ENCODE measurements at places on chromosomes 13 and 19. TPM values are rescaled to one million over a fixed set of nuclear protein-coding genes. Genes with fewer than 3 reads are reported as not detected.

- H3K4me1 ChIP-seq, result peaks cover 38% of the 10 kb centered on the region
- H3K4me3 ChIP-seq, result no peak overlapping the region
- H3K27me3 ChIP-seq, result no peaks in the 10 kb centered on the region
- H3K36me3 ChIP-seq, result no peaks in the 10 kb centered on the region
- no peak for DNase-seq
Measured at GRCh38 chr19:37931881-37932655, 25.1 kb downstream of the SIPA1L3 start.

- H3K36me3 ChIP-seq, result no peaks in the 10 kb centered on the region
- no peaks in the 10 kb centered on the region for H3K27me3 ChIP-seq
- no peak overlapping the region for H3K27ac ChIP-seq
- DNase-seq, result no peak
Measured at GRCh38 chr13:28375250-28375930, 119.5 kb downstream of the FLT1 start.

GRCh38 chr13:50766695-50767094, 76.8 kb downstream of the DLEU7 start:
- no peaks in the 10 kb centered on the region for H3K36me3 ChIP-seq
- no peak for DNase-seq
- no peaks in the 10 kb centered on the region for H3K27me3 ChIP-seq
- no peak overlapping the region for H3K4me3 ChIP-seq

DNA sequence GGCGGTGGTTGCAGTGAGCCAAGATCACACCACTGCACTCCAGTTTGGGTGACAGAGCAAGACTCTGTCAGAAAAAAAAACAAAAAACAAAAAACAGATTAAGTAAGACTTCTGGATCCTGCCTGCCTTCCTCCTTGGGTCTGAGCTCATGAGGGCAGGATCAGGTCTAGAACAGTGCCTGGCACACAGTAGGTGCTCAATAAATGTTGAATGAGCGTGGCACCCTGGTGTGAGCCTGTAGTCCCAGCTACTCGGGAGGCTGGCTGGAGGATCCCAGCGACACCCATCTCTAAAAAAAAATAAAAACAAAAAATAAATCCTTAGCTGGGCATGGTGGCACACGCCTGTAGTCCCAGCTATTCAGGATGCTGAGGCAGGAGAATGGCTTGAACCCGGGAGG, 2.8 kb upstream of the CDC37 start:
- no peaks in the 10 kb centered on the region for H3K36me3 ChIP-seq
- no peak overlapping the region for H3K27ac ChIP-seq
- no peaks in the 10 kb centered on the region for H3K27me3 ChIP-seq
- DNase-seq, result no peak
- no peak overlapping the region for H3K4me3 ChIP-seq

GRCh38 chr19:14703833-14704232, 14.0 kb downstream of the ZNF333 start:
- no peaks in the 10 kb centered on the region for H3K27me3 ChIP-seq
- H3K4me3 ChIP-seq, result no peak overlapping the region
- peaks cover 22% of the 10 kb centered on the region for H3K36me3 ChIP-seq
- no peaks in the 10 kb centered on the region for H3K4me1 ChIP-seq
- no peak overlapping the region for H3K27ac ChIP-seq

DNA sequence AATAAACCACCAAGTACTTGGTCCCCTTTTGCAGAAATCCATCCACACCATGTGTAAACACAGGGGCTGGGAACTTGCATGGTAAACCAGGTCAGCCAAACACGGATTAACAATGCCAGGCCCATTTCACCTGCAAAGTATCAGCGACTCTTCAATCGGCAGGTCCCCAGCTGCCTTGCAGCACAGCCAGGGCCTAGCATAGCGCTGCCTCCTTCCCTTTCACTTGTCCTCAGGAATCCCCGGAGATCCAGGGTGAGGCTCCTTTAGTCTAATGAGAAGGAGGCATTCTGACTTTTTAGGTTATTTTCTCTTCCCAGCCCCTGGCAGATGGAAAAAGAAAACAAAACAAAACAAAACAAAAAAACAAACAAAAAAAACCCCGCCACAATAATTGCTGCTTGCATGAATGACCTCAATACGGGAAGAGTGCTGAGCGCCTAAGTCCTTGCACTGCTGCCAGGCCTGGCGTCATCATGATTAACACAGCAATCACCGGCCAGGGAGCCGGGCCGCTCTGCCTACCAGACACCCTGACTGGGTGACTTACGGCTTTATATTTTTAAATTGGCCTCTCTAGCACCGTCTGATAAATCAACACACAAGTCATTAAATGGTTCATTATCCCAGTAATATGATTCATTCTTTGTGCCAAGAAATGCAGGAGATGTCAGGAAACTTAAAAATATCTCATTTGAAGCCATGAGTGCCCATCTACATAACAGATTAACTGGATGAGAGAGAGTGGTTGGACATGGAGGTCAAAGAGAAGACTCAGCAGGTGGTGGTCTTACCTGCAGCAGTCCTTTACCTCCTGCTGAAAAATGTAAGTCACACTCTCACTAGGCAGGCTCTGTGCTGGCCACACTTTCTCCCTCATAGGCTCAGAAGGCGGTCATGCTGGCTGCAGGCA, 692.7 kb downstream of the UQCRFS1 start:
- no peaks in the 10 kb centered on the region for H3K27me3 ChIP-seq
- H3K36me3 ChIP-seq, result no peaks in the 10 kb centered on the region
- no peak overlapping the region for H3K27ac ChIP-seq
- no peak overlapping the region for H3K4me3 ChIP-seq
- no peak for DNase-seq

DNA sequence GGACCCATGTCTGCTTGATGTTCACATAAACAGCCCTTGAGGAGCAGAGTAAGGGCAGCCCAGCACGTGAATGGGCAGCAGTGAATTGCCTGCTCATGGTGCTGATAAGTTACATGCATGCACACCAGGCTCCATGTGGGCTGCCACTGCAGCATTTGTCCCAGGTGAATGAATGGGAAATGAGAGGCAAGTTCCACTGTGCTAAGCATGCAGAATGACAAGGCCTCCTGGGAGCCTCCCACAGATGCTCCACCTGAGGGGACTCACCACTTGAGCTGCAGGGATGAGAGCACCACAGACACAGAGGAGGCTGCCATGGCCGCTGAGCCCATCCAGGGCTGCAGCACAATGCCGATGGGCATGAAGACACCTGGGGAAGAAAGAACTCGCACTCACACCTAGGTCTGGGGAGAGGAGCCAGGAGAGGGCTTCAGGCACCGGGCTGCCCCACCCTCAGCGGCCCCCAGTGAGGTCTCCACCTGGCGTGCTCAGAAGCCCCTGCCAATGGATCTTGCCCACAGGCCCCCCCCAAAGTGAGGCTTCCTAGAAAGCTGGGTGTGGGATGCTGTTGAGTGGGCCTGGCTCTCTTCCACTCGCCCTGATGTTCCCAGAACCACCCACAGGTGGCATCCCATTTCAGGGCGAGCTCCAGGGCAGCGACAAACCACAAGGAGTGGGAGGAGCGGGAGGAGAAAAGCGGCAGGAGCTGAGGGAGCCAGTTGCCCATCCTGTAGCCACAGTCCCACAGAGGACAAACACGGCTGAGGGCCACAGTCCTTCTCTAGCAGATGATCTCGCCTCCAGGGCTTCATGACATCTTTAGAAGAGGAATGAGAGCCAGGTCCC, 73.8 kb downstream of the CCDC70 start:
- no peak for DNase-seq
- H3K36me3 ChIP-seq, result peaks cover 82% of the 10 kb centered on the region
- H3K4me3 ChIP-seq, result no peak overlapping the region
- H3K27me3 ChIP-seq, result no peaks in the 10 kb centered on the region
- no peak overlapping the region for H3K27ac ChIP-seq

DNA sequence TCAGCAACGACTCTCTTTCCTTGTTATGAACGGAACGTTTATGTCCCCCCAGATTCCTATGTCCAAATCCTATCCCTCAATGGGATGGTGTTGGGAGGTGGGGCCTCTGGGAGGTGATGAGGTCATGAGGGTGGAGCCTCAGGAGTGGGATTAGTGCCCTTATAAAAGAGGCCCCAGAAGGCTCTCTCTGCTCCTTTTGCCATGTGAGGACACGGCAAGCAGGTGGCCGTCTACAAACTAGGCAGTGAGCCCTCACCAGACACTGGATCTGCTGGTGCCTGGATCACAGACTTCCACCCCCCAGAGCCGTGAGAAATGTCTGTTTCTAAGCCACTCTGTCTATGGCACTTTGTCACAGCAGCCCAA, 53.2 kb downstream of the EPS15L1 start:
- no peak for DNase-seq
- no peak overlapping the region for H3K4me3 ChIP-seq
- peaks cover 4% of the 10 kb centered on the region for H3K36me3 ChIP-seq
- no peaks in the 10 kb centered on the region for H3K27me3 ChIP-seq
- no peak overlapping the region for H3K27ac ChIP-seq

DNA sequence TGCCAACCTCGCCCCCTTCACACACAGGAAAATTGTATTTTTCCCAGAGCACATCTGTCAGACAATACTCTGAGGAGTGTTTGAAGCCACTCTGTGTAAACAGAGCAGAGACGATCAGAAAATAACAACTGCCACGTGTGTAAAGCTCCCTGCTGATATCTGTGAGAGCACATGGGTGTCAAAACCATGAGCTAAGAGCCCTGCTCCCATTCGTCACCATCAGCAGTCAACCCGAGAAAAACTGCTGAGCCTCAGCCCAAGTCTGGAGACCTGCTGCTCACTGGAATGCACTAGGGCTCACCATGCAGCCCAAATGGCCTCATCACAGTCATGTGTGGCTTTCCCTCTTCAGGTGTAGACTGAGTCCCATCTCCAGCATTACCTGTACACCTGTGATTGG, 304.1 kb downstream of the FGF14 start:
- no peak for DNase-seq
- H3K36me3 ChIP-seq, result no peaks in the 10 kb centered on the region
- no peak overlapping the region for H3K4me3 ChIP-seq
- no peaks in the 10 kb centered on the region for H3K4me1 ChIP-seq
- no peaks in the 10 kb centered on the region for H3K27me3 ChIP-seq

DNA sequence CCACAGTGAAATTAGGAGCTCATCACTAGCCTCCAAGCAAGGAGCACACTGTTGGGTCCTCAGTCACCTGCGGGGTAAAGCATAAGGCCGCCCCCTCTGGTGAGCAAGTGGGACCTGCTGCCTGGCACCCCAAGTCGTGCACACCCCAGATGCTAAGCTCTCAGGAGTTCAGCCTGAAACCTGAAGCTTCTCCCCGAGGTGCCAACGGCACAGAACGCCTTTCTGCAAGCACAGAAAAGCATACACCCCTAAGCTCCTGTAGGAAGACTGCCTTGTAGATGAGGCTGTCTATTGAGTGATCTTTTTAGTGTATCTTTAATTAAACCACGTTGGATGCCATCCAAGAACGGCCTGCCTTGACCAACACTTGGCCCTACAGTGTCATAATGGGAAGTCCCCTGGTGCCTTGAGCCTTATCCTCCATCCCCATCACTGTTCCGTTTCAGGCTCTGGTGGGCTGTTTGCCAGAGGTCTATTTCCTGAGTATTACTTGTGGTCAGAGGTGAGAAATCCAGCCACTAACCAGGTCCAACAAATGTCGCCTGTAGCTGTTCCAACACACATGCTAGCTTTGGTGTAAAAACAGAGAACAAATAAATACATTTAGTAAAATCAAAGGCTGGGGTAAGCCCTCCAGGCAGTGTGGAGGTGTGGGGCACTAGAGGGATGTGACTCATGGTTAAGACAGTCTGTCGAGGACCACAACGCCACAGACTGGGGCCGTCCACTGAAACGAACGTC, 44.8 kb downstream of the C13orf42 start:
- H3K4me1 ChIP-seq, result no peaks in the 10 kb centered on the region
- no peaks in the 10 kb centered on the region for H3K27me3 ChIP-seq
- H3K36me3 ChIP-seq, result no peaks in the 10 kb centered on the region

DNA sequence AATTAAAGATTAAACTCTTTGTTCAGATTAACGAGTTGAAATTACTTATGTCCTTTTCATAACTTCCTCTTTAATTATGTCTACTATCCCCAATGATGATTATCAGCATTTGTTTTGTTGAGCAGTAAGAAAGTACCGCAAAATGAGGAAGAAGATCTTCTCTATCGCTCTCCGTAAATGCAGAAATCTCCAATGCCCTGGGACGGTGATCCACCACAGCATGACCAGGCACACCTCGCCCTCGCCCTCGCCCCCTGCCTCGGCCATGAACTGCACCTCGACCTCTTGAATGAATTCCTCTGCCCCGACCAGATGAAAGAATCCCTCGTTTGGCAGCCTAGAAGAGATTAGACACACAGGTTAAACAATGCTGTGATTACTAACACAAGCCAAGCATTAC, 69.1 kb downstream of the RBM26 start:
- no peak overlapping the region for H3K4me3 ChIP-seq
- H3K4me1 ChIP-seq, result no peaks in the 10 kb centered on the region
- no peak for DNase-seq
- peaks cover 5% of the 10 kb centered on the region for H3K36me3 ChIP-seq

- H3K4me1 ChIP-seq, result peaks cover 27% of the 10 kb centered on the region
- no peak overlapping the region for H3K4me3 ChIP-seq
- DNase-seq, result no peak
Measured at GRCh38 chr19:16073988-16074387, 2.3 kb upstream of the TPM4 start.

DNA sequence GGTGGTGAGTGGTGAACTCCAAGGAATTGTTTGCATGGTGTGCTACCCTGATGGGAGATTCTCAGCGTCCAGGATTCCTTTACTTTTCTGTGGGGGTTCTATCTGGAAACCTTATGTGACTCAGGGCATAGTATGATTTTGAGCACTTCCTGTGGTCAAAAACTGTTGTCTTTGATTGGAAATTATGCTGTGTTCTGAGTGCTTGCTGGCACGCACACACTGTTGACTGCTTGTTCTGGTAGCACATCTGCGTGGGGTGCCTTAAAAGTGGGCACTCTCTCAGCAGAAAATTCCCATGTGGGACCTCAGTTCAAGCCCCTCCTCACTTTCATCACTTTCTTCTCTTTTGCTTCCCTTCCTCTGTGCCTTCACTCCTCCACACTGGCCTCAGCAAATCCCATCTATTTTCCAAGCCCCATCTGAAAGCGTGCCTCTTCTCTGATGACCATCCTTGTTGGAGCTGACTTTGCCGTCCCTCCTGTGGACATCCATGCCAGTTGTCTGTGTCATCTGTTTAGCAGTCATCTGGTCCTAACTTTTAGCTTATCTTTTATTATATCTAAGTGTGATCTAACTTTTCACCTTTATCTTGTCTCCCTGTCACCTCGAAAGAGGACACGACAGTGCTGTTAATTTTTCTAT, 56.4 kb upstream of the NPAS1 start:
- H3K4me3 ChIP-seq, result no peak overlapping the region
- no peaks in the 10 kb centered on the region for H3K4me1 ChIP-seq
- DNase-seq, result no peak
- no peaks in the 10 kb centered on the region for H3K27me3 ChIP-seq

- H3K4me1 ChIP-seq, result no peaks in the 10 kb centered on the region
- DNase-seq, result peak; percentile 21
Measured at GRCh38 chr19:16698914-16699313, 20.7 kb upstream of the NWD1 start.

- H3K27me3 ChIP-seq, result no peaks in the 10 kb centered on the region
- H3K27ac ChIP-seq, result no peak overlapping the region
- no peaks in the 10 kb centered on the region for H3K36me3 ChIP-seq
- no peaks in the 10 kb centered on the region for H3K4me1 ChIP-seq
- H3K4me3 ChIP-seq, result no peak overlapping the region
- DNase-seq, result no peak
Measured at GRCh38 chr19:32816555-32817099, 52.9 kb downstream of the SLC7A9 start.

Gene FBL
- 176 TPM for total RNA-seq

Gene JAK3
- total RNA-seq, result 18.0 TPM

Gene CEP89
- 12.8 TPM for total RNA-seq

Gene ADAMTS10
- 140 TPM for total RNA-seq

Gene OR1M1
- not detected for total RNA-seq

Gene FSD1
- total RNA-seq, result 0.87 TPM

Gene ZNF208
- 3.7 TPM for total RNA-seq

Gene ZNF846
- total RNA-seq, result 32.0 TPM

Gene ERICH4
- not detected for total RNA-seq

Gene TTC9B
- total RNA-seq, result not detected

Gene LIN7B
- 20.7 TPM for total RNA-seq

Gene C1QTNF9B
- total RNA-seq, result not detected

Gene MYBPC2
- not detected for total RNA-seq

Gene ZNF416
- 2.4 TPM for total RNA-seq
